Effector memory CD8-positive, alpha-beta T cell (primary cell): ENCODE measurements at places on chromosomes 11 and 22.

GRCh38 chr22:36659762-36660509 lies 43.6 kb downstream of the CACNG2 start:
- DNase-seq: no peak

GRCh38 chr22:46047226-46047625 lies 70.3 kb upstream of the WNT7B start:
- no peak for DNase-seq

DNA sequence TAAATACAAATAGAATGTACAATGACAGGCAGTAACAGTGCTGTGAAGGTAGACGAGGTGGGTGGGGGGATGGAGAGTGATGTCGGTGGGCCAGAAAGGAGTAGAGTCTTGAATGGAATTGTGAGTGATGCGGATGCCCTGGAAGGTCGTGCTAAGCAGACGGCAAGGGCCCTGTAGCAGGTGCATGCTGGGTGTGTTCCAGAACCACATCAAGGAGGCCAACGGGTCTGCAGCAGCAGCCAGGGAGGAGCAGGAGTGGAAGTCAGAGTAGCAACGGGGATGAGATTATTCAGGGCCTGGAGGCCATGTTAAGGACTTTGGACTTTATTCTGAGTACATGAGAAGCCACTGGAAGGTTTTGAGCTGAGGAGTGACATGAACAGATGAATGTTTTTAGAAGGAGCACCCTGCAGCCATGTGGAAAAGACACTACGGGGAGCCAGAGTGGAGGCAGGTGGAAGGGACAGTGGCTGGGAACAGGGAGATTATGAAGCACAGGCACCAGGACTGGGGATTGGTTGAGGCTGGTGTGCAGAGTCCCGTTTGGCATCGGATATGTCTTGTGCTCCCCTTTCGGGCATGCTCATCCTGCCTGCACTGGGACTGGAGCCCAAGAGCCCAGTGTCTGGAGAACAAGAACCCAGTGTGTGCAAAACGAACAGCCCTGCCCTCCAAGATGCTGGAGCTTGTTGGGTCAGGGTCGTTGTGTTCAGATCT lies 74.1 kb downstream of the COMMD9 start:
- no peak for DNase-seq

GRCh38 chr11:18731949-18732821 lies 6.2 kb upstream of the IGSF22 start:
- DNase-seq: peak; percentile 72

DNA sequence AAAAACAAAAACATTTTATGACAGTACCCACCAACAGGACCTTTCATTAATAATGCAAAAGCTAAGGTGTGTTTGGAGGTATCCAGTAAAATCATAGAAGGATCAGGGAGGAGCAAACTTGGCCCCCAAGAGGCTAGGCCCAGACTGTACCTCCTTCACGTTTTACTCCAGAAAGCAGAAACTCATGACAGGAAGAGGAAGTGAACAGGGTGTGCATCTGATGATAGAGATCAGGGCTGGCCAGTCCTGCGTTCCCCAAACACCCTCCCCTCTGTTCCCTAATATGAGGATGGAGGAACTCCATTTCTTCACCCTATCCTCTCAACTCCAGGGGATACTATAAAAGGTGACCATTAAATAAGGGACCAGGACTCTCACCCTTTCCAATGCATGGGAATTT lies 10.2 kb upstream of the MS4A12 start:
- no peak for DNase-seq

DNA sequence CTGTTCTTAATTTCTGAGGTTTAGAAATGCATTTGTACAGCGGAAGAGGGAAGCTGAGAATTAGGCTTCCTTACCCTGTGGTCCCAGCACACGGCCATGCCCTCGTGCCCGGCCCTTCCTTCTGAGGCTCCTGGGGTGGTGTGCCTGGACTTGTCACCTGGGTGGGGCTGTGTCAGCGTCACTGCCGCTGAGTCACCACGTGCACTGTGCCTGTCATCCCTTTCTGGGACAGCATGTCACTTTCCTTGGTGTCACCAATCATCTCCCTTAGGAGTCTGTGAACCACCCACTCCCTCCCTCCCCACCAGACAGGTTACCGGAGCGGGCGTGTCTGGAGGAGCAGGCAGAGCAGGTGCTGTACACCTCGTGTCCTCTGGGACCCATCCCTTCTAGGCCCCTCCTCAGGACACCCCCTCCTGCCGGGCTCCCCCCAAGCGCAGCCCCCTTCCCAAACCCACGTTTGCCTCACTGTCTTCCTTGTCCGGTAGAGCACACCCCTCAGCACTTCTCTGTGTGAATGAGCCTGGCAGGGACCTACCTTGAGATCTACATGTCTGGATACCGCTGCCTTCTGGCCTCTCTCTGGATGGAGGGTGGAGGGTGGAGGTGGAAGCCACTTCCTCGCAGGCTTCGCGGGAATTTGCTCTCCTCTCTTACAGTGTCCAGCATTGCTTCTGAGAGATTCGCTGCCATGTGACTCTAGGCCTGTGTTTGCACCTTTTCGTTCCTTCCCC lies 367.6 kb downstream of the TBC1D22A start:
- DNase-seq: no peak

DNA sequence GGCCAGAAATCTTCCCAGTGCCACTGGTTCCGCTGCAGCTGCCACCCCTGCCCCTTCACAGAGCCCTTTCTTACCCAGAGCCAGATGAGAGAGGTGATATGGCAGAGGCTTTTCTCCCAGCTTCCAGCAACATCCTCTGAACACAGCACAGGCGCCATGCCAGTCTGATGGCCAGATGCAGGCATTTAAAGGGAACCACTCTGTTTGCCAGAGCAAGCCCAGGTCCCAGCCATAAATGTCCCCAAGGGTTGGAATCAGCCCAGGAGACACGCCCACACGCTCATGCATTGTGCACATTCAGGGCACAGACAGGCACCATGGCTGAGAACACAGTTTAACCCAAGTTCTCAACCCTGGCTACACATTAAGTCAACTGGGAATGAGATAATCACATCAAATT lies 114.3 kb upstream of the CSNK2A3 start:
- no peak for DNase-seq

GRCh38 chr11:93288767-93289166 lies 41.8 kb upstream of the DEUP1 start:
- DNase-seq: no peak

DNA sequence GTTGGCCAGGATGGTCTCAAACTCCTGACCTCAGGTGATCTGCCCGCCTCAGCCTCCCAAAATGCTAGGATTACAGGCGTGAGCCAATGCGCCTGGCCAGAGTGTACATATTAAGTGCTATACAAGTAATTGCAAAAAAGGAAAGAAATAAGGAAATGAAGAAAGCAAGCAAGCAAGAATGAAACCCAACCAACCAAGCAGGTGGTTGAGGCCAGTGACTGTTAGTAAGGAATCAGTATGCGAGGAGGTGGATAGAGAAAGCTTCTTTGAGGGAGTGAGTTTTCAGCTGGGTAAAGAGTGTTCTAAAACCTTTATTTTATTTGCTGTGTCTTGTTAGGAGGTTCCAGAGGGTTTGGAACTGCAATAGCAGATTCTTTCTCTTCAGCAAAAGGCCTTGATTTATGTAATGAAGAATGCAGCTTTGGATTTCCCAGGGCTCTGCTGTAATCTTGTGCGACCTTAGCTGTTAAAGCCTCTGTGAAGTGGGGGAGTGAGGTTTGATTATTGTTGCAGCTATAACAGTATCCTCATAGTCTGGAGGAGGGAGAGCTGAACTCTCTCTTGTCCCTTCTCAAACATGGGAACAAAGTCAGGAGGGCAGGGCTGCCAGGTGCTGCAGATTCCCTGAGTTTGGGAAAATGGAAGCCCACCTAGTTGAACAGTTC lies 5.7 kb downstream of the AMPD3 start:
- DNase-seq: no peak

DNA sequence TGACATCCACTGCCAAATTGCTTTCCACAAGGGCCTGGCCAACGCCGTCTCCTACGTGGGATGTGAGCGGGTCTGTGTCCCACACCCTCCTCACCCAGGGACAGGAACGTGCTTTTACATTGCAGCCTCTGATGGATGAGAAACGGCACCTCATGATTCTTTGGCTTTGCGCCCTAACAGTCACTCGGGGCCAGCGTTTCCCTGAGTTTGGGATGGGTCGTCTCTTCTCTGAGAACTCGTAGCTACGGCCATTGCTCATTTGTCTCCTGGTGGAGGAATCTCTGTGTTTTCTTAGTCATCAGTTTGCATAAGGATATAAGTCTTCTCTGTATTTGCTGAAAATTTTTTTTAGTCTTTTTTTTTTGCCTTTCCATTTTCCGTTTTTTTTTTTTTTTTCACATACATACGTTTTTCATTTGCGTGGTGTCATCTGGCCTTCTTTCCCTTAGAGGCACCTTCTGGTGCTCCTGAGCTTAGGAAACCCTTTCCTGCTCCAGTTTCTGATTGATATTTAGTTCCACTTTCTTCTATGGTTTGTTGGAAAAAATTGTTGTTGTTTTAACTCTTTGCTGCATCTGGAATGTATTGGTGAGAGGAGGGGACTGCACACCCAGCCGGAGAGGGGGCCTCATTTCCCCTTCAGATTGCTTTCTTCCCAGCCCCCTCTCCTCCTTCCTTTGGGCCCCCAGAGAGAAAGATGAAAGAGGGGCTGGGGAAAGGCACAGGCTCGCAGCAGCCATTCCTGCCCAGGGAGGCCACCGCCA lies 12.0 kb downstream of the TNNT3 start:
- no peak for DNase-seq

DNA sequence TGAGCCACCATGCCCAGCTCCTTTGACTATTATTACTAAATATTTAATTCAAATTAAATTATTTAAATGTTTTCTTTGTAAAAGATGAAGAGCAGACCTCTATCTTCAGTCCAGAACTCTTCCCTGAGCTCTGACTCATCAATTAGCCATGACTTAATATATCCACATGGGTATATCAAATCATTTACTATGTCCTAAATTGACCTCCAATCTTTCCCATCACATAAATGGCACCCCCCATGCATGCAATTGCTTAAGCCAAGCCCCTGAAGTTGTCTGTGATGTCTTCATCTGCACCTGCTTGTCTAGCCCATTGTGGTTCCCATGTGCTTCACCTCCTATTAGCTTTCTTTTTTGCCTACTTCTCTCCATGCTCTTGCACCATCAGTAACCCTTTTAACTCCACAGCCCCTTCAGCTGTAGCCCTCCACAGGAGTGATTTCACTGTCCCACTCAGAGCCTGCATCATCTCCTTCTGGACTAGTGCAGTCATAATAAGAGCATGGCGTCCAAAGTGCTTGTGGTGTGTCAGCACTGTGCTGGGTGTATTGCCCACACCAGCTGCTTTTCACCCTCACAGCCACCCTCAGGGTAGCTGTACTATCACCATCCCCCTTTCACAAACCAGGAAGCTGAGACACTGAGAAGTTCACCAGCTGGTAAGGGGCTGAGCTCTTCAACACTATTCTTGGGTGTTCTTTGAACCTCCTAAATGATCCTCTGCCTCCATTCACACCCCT lies 11.8 kb upstream of the THY1 start:
- no peak for DNase-seq

DNA sequence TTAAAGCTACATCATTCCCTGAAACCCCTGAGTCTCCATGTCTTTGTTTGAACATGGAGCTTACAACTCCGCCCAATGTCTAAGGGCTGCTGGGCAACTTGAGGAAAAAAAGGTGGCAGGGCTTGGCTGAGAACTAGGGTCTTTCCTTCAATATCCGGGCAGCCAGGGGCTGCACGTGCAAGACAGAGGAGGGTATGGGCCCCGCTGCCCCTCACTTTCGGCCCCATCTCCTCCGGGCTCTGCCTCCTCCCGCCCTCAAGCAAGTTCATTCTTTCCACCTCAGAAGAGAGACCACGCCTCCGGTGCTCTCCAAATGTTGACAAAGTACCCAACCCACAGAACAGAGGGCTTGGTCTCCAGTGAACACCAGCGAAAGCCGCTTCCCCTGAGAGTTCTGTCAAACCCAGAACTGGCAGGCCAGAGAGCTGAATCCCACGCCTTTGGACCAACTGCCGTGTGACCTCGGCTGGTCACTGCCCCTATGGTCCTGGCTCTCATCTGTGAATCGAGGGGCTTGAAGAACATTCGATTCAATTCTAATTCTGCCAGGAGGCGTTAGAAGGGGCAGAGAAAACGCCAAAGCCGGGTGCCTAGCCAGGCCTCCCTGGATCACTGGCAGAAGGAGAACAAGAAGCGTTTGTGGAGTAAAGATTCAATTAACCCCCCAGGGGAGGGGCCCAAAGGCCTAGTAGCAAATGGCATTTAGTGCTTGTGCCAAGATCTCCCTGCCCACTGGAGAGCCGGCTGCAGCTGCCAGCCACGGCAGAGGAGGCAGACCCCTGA lies 7.3 kb downstream of the PDGFB start:
- no peak for DNase-seq

GRCh38 chr22:39482768-39483167 lies 19.3 kb upstream of the MIEF1 start:
- no peak for DNase-seq

- no peak for DNase-seq
These were observed 303.4 kb upstream of the SYN3 start for GRCh38 chr22:33361581-33361980.

DNA sequence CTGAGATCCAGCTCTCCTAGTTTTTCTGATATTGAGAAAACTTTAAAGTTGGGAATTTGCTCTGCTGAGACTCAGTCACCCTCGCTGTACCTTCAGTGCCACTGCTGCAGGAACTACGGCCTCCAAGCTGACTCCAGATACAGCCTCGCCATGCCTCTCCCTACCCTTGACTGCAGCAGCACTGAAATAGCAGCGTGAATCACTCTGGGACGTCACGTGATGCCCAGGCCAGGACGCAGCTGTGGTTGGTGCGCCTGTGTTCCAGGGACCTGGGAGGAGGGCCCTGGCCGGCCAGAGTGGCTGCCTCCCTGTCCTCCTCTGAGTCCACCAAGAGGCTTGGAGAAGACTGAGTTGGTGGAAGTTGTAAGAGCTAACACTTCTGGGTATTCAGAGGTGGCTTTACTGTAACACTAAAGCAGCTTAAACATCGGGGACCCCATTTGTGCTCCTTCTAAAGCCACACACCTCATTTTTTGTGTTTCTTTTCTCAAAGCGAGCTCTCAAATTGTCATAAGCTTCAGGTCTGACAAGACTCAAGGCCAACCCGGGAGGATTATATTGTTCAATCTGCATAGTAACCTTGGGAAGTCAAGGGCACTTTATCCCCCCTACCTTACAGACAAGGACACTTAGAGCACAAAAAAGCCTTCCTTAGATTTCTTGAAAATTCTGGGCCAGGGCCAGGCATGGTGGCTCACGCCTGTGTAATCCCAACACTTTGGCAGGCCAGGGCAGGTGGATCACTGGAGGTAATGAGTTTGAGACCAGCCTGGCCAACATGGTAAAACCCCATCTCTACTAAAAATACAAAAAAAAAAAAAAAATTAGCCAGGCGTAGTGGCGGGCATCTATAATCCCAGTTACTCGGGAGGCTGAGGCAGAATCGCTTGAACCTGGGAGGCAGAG lies 4.2 kb upstream of the STIP1 start:
- no peak for DNase-seq

GRCh38 chr11:2518983-2519340 lies 74.2 kb downstream of the KCNQ1 start:
- DNase-seq: no peak

DNA sequence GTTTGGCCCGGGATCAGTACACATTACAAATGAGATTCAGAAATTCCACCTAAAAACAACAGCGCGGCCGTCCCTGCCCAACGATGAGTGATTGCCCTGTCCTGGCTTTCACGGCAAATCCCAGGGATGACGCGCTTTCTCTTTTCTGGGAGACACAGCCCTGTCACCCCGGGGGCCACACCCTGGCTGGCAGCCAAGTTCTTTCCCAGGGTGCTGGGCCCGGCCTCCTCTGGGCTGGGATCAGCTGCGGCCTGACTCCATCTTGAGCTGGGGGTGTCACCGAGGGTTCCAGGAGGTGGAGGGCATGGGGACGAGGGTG lies 82.7 kb downstream of the FBLN1 start:
- DNase-seq: no peak

GRCh38 chr11:126293726-126294125 lies 10.1 kb upstream of the DCPS start:
- DNase-seq: no peak
